ENCODE measurements at places on chromosomes 2 and 18. TPM values are rescaled to one million over a fixed set of nuclear protein-coding genes. Genes with fewer than 3 reads are reported as not detected.

GRCh38 chr2:33034784-33035183 lies 88.0 kb downstream of the LTBP1 start:
- H3K36me3 ChIP-seq = no peaks in the 10 kb centered on the region
- no peaks in the 10 kb centered on the region for H3K27me3 ChIP-seq
- peak; percentile 76 for DNase-seq
- peaks cover 5% of the 10 kb centered on the region for H3K4me1 ChIP-seq
- H3K4me3 ChIP-seq = peak overlapping the region; percentile 24

GRCh38 chr2:115165529-115166109 lies 723.2 kb downstream of the DPP10 start:
- H3K4me1 ChIP-seq = no peaks in the 10 kb centered on the region
- H3K36me3 ChIP-seq = no peaks in the 10 kb centered on the region
- peak; percentile 41 for DNase-seq
- H3K27ac ChIP-seq = no peak overlapping the region
- no peaks in the 10 kb centered on the region for H3K27me3 ChIP-seq

- no peak for DNase-seq
- H3K4me3 ChIP-seq = no peak overlapping the region
- no peak overlapping the region for H3K27ac ChIP-seq
- H3K4me1 ChIP-seq = no peaks in the 10 kb centered on the region
- H3K27me3 ChIP-seq = no peaks in the 10 kb centered on the region
- H3K36me3 ChIP-seq = no peaks in the 10 kb centered on the region
These were observed 67.7 kb downstream of the SLC40A1 start for GRCh38 chr2:189512879-189513278.

SERPINB7 gene
- 3.0 TPM for total RNA-seq

DNA sequence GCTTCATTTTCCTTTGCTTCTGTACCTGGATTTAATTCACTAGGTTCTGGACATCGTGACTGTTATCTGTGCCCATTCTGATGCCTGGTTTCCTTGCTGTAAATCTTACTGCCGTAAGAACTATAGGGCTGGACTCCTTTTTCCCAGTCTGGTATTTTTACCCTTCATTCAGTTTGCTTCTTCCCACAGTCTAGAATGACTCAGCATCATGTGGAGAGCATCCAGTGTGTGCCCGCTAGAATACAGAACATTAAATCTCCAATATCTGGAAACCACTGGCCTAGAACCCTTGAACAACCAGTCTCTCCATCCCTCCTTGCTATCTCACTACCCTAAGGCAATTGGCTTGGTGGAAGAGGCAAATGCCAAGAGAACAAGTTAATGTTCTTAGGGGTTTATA lies 1075.4 kb upstream of the ZEB2 start:
- H3K27me3 ChIP-seq = no peaks in the 10 kb centered on the region
- H3K36me3 ChIP-seq = no peaks in the 10 kb centered on the region
- DNase-seq = peak; percentile 40
- no peak overlapping the region for H3K27ac ChIP-seq

DNA sequence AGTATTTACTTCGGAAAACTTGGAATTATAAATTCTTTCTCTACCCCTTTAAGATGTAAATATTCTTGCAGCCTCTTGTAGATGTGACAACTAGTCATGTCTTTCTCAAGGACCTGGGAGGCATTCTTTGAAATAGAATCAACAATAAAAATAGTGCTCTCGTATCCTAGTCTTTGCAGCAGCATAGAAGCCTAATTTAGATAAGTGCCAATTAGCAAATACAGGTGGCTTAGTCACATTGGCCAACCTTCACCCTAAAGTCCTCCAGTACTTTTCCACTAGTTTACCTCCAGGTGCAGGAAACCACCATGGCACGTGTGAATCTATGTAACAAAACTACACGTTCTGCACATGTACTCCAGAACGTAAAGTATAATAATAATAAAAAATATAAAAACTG lies 3.5 kb upstream of the ZSWIM2 start:
- no peak for DNase-seq
- H3K4me1 ChIP-seq = no peaks in the 10 kb centered on the region
- H3K36me3 ChIP-seq = no peaks in the 10 kb centered on the region
- H3K4me3 ChIP-seq = no peak overlapping the region
- H3K27ac ChIP-seq = no peak overlapping the region
- H3K27me3 ChIP-seq = no peaks in the 10 kb centered on the region

DNA sequence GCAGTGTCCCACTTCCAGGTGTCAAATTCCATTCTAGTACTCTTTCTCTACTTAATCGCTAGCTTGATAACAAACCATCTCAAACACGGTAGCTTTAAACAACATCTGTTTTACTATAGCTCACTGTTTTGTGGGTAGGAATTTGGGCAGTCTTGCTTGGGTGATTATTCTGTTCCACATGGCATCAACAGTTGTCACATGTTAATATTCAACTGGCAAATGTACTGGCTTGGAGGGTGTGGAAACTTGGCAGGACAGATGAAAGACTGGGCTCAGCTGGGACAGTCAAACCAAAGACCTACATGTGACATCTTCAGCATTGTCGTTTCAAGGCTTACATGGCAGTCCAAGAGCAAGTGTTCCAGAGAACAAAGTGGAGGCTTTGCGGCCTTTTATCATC lies 241.8 kb downstream of the PTH2R start:
- no peaks in the 10 kb centered on the region for H3K27me3 ChIP-seq
- H3K27ac ChIP-seq = no peak overlapping the region
- H3K4me3 ChIP-seq = no peak overlapping the region
- H3K4me1 ChIP-seq = no peaks in the 10 kb centered on the region
- no peaks in the 10 kb centered on the region for H3K36me3 ChIP-seq
- DNase-seq = no peak

AQP12B gene
- total RNA-seq = not detected
